GM12864 (cell line): ENCODE measurements at places on chromosomes 1 and 21.

DNA sequence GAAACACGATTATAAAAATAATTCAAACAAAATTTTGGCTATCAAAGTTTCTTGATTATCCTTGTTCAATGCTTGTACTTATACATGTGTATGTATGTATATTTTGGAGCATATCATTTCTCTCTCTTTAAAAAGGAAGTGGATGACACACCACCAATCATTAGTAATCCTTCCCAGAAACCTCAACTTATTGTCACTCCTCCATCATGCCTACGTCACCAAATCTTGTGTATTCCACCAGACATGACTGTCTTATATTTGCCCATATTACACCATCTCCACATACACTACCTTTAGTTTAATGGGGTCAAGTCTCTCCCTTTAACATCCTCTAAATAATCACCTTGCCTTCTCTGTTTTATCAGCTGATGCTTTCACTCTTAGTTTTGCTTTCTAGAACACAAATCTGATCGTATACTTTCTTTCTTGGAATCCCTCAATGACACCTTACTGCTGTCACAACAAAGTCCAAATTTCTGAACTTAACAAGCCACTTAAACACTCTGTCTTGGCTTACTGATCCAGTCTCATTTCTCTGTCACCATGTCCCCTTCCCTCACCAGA is 124.0 kb downstream of the BRINP3 start:
- no peak for DNase-seq

DNA sequence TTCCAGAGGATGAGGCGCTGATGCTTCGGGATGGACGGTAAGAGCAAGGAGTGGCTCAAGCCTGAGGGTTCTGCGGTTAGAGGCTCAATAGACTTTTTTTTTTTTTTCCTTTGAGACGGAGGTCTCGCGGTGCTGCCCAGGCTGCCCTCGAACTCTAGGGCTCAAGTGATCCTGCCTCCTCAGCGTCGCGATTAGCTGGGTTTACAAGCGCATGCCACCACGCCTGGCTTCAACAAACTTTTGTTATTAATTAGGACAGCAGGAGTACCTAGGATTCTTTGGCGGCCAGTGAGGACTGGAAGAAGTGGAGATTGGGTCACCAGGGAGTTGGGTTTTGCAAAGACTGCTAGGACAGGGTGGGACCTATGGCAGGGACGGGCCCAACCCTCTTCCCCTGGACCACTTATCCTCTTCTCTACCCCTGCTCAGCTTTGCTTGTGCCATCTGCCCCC is 587 bp downstream of the SCNM1 start:
- no peak for DNase-seq

DNA sequence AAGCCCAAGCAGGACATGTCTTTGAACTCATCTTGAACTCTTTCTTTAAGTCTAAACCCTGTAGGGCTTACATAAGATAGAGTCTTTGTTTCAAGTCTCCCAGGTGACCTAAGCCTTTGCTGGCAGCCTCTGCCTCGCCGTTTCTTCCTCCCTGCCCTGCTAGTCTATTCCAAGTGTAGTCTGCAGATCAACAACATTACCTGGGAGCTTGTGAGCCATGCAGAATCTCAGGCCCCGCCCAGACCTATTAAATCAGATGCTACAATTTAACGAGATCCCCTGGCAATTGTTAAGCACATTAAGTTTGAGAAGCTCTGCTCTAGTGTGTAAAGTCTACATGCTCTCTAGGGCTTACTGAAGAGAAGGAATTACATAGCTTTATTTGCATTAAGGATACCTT is 271.6 kb downstream of the PBX1 start:
- DNase-seq, result no peak

DNA sequence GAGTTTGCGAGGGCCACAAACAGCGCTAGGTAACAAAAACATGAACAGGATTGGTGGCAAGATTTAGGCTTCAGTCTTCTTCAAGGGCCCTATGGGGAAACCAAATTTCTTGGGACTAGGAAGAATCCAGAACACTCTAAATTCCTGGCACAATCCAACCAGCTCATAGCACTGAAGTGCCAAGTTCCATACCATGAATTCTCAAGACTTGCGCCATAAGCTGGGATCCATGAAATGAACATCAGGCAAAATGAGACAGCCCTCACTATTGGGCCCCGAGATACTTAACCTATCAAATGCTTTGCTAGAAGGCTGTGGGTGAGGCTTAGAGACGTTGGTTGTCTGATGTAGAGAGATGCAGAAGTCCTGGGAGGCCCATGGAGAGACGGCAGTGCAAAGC is 322.1 kb downstream of the PAPPA2 start:
- DNase-seq, result no peak

- no peak for DNase-seq
Observed at GRCh38 chr1:8384577-8384976, 66.7 kb downstream of the SLC45A1 start.
